ENCODE measurements at places on chromosomes 16 and 17.

DNA sequence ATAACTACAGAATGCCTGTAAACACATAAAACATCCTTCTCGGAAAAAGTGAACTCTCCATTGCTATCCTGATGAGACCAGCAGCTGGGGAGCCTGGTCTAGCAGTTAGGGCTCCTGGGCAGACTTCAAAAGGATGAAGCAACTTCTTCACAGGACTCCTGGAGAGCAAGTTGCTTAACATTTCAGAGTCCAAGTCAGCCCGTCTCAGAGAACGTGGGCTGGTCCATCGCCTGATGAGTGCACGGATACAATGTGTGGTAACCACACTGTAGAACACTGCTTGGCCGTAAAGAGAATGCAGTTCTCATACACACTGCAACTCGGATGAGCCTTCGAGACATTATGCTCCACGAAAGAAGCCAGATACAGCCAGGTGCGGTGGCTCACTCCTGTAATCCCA, 52.7 kb downstream of the TMEM235 start:
- DNase-seq: no peak

GRCh38 chr17:31448467-31449077, 57.1 kb downstream of the RAB11FIP4 start:
- no peak for DNase-seq

DNA sequence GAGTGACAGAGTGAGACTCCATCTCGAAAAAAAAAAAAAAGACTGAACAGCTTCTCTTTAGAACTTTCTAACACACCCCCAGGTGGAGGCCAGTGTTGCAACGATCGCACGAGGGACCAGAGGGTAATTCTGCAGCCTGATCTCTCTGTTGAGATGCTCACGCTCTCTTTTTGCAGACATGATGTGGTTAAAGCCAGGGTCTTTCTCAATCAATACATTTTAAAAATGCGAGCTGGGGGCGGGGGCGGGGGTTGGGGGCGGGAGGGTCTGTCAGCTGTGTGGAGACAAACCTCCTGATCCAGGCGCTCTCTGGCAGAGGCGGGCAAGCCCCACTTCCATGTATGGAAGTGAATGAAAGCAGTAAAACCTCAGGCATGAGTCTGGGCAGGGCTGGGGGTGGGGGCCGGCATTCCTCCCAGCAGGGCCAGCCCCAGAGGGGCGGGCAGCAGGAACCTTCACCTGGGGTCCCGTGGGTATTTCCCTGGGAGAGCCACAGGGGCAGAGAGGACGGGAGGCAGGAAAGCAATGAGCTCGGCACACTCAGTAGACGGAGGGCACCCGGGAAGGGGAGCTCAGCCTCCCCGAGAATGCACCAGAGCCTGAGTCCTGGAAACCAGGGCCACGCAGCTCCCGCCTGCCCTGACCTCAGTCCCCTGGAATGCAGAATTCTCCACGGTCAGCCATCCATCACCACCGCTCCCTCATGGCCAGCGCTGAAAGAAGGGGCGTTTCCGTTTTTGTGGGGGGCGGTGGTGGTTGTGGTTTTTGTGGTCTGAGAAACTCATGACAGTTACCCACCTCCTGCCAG, 28.0 kb downstream of the NXN start:
- DNase-seq: peak; percentile 88

DNA sequence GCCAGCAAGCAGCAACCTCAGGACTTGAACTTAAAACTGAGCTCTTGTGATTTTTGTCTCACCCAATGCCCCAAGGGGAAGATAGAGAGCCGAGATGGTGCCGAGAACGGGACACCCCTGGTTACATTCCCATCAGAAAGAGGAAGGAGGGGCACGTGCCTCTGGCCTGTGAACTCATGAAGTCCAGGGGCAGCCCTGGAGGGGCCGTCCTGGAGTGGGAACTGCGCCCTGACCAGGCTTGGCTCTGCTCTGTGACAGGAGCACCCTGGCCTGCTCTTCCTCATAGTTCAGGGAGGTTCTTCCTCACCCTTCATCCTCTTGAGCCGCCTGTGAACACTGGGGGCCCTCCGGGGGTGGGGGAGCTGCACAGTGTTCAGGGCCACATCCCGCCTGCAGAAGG, 130.3 kb upstream of the FOXF1 start:
- DNase-seq: no peak

GRCh38 chr17:59361386-59361785, 29.9 kb downstream of the YPEL2 start:
- no peak for DNase-seq

DNA sequence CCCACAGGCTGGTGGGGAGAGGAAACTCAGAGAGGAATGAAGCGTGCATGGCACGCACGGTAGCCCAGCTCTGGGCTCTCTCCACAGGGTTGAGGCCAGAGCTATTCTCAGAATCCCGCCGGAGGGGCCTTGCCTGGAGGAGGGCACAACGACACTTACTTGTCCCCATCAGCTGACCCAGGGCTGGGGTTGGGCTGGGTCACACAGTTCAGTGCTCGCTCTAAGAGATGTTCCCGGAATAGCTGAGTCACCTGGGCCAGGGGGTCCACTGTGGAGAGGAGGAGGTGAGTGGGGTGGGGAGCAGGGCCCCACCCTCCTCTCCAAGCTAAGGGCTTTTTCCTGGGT, 21.8 kb downstream of the SREBF1 start:
- DNase-seq: no peak

- DNase-seq: no peak
Measured at GRCh38 chr16:19281246-19281645, 4.3 kb upstream of the CLEC19A start.

- DNase-seq: no peak
Measured at GRCh38 chr17:55622547-55622946, 100.1 kb downstream of the TMEM100 start.

DNA sequence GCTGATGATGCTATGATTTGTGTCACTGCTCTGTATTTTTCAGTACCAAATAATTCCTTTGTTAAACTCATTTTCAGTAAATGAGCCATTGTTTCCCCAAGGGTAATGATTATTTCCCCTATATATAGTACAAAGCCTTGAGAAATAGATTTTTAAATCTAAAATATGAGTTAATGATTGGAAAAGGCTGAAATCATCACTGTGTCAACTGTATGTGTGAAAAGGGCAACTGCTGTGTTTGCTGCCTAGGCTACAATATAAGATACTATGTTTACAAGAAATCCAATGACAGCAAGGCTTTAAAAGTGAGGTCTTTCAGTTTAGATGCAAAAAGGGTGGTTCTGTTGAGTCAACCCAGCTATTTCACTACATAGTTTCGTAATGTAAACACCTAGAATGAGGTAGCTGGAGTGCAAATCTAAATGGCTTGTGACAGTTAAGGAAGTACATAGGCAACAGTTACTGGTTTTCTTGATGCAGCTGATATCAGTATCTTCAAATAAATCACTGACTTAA, 15.3 kb downstream of the NLK start:
- DNase-seq: peak; percentile 26

DNA sequence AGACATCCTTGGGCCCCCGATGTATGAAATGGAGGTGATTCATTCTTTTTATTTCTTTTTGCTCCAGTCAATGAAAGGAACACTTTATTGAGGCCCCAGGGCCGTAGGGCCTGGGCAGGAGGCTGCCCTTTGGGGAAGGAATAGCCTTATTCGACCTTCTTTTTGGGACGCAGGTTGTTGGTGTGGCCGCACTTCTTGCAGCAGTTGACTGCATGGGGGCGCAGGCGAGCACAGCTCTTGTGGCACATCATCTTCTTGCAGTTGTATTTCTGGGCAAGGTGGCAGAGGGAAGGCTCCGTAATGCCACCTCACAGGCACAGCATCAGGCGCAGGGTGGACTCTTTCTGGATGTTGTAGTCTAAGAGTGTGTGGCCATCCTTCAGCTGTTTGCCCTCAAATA, 50.9 kb downstream of the SIAH1 start:
- DNase-seq: no peak

DNA sequence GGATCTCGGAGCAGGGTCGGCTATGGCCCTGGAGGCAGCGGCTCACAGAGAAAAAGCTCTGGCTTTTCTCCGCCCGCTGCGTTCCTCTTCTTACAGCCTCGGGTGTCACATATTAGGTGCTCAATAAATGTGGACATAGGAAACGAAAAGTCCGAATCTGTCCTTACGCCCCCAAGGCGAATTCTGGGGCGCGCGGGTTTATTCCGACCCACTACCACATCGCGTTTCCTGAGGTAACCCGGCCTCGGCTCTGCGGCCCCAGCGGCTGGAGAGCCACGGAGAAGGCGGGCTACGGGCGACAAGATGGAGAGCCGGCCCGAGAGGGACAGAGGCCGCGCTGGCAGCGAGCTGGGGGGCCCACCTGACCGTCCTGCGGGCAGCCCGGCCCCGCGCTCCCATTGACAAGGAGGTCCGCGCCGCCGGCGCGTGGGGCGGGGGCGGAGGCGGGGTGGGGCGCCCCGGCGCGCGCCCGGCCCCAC, 573 bp upstream of the GNAO1 start:
- DNase-seq: no peak

- DNase-seq: peak; percentile 30
Measured at GRCh38 chr16:87076950-87077749, 240.0 kb downstream of the C16orf95 start.

- no peak for DNase-seq
Measured at GRCh38 chr17:56026915-56027314, 126.4 kb upstream of the ANKFN1 start.

DNA sequence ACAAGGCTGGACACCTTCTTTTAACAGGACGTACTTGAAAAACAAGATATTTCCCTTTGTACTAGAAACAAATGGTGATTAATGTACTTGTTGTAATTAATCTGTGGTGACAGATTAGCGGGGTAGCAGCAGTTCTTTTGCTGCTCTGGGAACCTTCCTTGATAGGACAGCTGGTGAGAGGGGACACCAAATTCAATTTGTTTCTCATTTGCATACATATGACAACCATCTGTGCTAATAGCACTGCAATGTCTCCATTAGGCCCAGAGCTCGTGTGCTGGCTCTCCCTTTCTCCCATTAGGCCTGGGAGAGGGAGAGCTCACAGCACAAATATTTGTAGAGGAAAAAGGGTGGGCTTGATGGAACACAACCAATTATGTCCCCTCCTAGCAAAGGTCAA, 221.0 kb upstream of the HS3ST3A1 start:
- DNase-seq: no peak

DNA sequence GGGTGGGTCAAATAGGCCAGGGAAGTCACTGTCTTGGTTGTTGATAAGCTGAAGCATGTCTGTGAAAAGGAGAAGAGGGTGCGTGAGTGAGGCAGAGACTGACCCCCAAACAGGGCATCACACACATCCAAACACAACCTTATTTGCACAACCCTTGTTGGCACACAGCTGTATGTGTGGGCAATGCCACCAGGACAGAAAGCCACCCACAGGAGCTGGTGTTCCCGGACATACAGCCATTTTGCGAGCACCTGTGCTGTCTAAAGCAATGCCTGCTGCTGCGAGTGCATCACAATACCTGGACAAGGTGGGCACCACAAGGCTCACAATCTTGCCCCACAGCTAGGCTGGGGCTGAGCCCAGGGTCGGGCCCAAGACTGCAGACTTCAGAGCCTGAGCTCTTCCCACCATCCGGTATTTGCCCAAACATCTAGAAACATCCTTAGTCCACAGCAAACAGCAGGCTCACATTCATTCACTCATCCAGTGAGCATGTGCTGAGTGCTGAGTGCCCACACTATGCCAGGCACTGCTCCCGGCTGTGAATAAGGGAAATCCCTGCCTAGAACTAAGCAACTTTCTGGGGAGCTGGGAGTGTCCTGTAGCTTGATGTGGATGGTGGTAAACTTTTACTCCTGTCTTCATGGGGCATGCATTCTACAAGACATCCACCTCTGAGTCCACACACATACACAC, 16.2 kb downstream of the SREBF1 start:
- no peak for DNase-seq

DNA sequence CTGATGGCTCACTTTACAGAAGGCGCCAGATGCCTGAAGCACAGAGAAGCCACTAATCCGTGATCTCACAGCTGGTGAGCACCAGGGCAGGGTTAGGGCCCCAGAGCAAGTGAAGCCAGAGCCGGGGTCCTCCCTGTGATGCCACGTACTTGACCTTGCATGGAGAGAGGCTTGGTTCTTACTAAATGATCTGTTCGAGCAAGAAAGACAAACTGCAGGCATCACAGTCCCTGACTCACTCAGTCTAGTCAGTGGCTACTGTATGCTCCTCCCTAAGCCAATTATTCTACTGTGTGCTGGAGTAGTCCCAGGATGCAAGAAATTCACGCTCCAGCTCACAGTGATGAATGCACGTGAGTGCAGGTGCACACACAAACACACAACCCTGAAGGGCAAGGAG, 55.4 kb downstream of the SDK2 start:
- DNase-seq: no peak

DNA sequence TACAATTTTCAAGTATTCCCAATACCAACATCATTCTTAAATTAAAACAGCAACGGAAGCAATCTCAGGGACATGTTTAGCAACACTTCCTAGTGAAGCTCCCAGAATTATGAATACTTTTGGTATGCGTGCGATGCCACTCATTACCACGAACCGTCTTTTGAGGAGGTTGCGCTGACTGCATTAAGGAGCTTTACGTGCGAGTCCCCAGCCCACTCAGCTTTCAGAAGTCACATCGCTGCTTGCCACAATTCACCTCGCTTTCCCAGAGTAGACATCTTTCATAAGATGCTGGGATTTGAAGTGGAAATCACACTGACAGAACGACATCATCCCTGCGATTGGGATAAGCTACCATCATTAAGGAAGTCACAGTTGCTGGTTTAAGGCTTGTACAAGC, 441.6 kb upstream of the HSBP1 start:
- no peak for DNase-seq

- no peak for DNase-seq
Measured at GRCh38 chr16:65069766-65070165, 52.1 kb downstream of the CDH11 start.

GRCh38 chr16:762595-763268, 2.2 kb downstream of the MSLN start:
- DNase-seq: no peak

DNA sequence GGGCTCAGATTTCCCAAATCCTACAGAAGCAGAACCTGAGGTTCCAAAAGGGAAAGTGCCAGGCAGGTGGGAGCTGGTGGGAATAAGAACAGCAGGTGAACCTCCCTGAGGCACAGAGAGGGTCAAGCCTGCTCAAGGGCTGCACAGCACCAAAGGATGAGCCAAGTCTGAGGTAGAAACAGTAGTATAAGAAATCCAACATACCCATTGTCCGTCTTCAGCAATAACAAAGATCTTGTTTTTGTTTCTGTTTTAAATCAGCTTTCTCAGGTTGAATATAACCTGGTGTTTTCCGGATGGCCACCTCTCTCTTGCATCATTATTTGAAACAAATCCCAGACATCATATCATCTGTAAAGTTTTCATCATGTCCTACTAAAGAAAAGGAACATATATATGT, 10.6 kb upstream of the CES3 start:
- no peak for DNase-seq

- no peak for DNase-seq
Measured at GRCh38 chr16:81138831-81139557, 42.8 kb upstream of the GCSH start.

GRCh38 chr16:77569406-77569805, 134.6 kb upstream of the ADAMTS18 start:
- DNase-seq: no peak

GRCh38 chr16:69520800-69521602, 44.8 kb upstream of the NFAT5 start:
- DNase-seq: no peak

- DNase-seq: no peak
Measured at GRCh38 chr16:88118376-88118775, 167.1 kb downstream of the BANP start.
